ENCODE measurements at places on chromosomes 4 and X.

DNA sequence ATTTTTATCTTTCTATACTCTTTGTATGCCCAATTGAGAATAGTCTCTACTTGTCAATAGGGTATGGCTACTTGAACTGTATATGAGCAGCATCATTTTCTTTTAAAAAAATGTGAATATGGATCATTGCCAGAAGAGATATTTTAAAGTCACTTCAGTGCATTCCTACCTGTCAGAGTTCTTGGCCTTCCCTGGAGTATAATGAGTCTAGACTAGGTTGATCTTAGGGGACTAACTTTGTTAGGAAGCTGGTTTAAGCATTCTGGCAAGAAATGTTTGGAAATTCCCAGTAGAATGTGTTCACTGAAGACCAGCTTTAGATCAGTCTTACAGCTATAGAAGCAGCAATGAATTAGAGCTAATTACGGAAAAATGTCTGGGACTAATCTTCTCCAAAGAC, 178.2 kb downstream of the FAT4 start:
- DNase-seq: no peak

GRCh38 chr4:134365852-134366251, 164.3 kb upstream of the PABPC4L start:
- DNase-seq: no peak

- DNase-seq: no peak
Measured at GRCh38 chrX:116236666-116237065, 66.1 kb downstream of the AGTR2 start.

GRCh38 chr4:142161086-142161485, 524.7 kb downstream of the IL15 start:
- no peak for DNase-seq

DNA sequence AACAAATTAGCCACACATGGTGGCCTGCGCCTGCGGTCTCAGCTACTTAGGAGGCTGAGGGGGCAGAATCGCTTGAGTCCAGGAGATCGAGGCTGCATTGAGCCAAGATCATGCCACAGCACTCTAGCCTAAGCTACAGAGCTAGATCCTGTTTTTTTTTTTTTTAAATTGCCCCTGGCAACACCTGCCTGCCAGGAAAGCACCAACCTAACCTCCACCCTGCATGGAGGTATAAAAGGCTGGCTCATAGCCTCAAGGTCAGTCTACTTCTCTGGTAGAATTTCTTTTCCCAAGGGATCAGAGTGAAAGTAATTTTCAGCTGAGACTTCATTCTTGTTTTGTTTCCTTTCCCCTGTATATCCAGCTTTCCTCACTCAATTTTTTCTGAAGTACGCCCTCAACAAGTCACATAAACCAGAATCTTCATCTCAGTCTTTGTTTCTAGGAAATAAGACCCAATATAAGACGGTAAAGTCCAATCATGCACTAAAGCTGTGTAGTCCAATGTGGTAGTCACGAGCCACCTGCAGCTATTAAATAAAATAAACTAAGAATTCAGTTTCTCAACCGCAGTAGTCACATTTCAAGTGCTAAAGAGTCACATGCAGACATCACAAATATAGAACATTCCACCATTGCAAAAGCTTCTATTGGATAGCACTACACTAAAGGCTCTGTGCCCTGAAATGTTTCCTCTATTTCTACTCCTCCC, 113.3 kb downstream of the HPGD start:
- DNase-seq: no peak

GRCh38 chr4:173403051-173403450, 4.1 kb upstream of the SCRG1 start:
- no peak for DNase-seq

- DNase-seq: no peak
Measured at GRCh38 chr4:15917297-15917696, 21.2 kb downstream of the FGFBP1 start.

GRCh38 chrX:96776966-96777365, 92.3 kb downstream of the DIAPH2 start:
- DNase-seq: no peak

DNA sequence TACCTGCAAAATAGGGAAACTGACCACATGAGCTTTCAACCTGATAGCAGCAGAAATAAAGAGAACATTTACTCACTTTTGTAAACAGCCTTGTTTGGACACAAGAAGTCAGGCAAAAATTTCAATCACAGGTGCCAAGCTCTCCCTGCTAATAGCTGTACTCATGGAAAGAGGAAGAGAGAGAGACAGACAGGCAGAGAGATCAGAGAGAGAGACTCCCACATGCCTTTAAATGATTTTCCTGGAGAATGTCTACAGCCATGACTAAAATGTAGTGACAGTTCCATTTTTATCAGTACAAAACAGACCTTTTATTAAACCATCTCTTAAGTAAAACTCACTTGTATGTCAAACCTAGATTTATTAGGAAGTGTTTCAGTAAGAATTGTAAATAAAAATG, 752.9 kb downstream of the TRAM1L1 start:
- DNase-seq: no peak

GRCh38 chrX:140762061-140762460, 52.5 kb downstream of the LINC00632 start:
- DNase-seq: no peak

DNA sequence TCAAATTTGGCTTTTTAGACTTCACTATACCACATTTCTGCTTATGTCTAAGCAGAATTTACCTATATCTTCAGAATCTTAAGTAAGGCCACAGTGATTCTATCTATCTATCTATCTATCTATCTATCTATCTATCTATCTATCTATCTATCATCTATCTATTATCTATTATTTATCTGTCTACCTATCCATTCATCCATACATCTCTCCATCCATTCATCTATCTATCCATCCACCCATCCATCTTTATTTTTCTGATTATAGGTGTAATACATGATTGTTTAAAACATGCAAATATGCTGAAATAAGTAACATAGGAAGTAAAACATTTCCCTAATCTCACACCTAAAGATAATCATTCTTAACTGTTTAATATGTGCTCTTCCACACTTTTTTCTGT, 18.8 kb downstream of the ADGRG4 start:
- no peak for DNase-seq

GRCh38 chr4:84035568-84035967, 463.5 kb downstream of the NKX6-1 start:
- DNase-seq: no peak

- no peak for DNase-seq
Measured at GRCh38 chr4:135177321-135177720, 975.7 kb upstream of the PABPC4L start.

GRCh38 chr4:158025131-158025530, 147.7 kb downstream of the GASK1B start:
- no peak for DNase-seq

DNA sequence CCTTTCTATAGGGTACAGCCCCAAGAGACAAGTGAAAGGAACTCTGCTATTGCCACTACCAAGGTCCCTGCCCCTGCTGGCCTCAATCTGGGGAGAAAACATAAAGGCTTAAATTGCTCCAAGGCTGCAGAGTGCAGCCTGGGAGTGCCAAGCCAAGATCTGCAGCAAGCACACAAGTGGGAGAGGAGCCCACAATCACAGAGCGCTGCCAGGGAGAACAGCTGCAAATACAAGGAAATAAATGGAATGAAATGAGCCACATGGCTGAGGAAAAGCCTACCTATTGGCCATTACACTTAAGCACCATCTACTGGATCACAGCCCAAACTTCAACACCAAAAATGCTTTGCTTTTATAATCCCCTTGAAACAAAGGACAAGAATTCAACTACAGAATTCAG, 582.4 kb downstream of the FAM133A start:
- no peak for DNase-seq

DNA sequence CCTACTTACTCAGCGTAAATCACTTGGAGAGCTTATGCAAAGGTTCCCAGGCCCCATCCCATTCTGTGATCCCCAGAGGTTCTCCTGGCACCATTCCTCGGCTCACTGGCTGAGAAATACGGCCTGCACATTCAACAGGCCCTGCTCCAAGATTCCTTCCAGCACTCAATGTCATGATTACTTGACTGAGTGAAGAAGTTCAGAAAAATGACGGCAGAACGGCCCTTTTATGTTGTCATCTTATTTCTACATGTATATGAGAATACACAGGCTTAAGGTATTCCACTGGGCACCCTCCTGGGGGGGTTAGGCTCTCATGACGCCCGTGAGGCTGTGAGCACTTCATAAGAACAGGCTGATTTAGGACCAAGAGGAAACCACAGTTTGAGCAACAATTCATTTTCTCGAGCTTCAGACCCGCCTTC, 190.6 kb downstream of the NSUN7 start:
- no peak for DNase-seq

- no peak for DNase-seq
Measured at GRCh38 chr4:110003401-110004187, 90.9 kb downstream of the EGF start.

DNA sequence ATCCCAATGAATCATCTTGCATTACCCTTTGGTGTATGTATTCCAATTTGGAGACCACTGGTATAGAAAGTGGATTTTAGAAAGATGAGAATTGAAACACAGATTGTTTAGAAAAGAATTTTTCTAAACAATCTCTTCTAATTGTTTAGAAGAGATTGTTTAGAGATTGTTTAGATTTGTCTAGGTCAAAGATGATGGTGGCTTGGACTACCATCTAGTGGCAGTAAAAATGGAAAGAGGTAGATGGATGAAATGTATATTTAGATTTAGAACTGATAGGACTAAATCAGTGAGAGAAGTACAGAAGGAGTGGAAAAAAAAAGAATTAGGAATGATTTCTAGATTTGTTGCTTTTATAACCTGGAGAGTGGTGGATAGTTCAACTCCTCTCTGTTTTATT, 70.6 kb downstream of the ARSJ start:
- DNase-seq: no peak

DNA sequence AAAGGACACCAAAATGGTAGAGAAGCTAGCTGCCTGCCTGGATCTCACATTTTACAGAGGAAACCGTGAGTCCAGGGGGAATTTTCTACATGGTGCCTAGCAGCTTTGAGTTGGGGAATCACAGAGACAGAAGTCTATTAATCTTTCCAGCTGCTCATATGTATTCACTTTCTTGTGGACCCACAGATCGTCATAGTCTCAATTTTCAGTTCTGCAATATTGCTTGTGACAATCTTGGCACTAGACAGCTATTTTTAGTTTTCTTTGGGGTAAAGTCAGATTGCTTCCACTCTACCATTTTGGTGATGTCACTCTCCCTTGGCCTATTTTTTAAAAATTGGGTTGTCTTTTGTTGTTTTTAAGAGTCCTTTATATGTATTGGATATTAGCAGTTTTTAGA, 233.4 kb upstream of the STK26 start:
- DNase-seq: no peak

DNA sequence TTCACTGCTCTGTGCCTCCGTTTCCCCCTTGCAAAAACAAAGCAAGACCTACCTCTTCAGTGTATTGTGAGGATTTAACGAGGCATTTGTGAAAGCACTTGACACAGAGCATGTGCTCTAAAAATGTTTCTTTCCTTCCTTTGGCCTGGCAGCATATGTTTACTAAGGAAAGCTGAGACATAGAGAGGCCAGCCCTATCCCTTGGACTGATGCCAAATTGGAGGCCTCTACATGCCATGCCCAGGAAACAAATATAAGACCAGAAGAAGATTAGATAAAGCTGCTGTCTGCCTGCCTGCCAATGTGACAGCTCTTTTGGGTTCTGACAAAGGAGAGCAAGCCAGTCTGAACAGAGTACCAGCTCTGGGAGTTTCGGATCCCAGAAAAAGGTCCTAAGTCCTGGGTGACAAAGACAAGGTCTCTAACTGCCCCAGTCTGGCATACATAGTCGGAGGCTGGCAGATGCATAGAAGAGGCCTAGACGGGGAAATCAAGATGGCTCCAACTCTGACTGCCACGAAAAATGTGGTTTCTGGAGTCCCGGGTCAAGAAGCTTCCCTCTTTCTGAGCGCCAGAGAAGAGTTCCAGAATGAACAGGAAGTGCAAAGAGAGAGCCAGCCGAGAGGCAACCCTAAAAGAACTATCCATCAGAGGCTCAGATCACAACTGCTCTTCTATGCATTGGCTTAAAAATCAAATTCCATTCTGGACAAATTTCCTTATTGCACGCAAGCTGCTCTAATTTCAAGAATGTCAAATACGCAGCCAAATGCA, 25.8 kb downstream of the OTUD6A start:
- no peak for DNase-seq

GRCh38 chr4:41060352-41061334, 153.7 kb downstream of the APBB2 start:
- no peak for DNase-seq

DNA sequence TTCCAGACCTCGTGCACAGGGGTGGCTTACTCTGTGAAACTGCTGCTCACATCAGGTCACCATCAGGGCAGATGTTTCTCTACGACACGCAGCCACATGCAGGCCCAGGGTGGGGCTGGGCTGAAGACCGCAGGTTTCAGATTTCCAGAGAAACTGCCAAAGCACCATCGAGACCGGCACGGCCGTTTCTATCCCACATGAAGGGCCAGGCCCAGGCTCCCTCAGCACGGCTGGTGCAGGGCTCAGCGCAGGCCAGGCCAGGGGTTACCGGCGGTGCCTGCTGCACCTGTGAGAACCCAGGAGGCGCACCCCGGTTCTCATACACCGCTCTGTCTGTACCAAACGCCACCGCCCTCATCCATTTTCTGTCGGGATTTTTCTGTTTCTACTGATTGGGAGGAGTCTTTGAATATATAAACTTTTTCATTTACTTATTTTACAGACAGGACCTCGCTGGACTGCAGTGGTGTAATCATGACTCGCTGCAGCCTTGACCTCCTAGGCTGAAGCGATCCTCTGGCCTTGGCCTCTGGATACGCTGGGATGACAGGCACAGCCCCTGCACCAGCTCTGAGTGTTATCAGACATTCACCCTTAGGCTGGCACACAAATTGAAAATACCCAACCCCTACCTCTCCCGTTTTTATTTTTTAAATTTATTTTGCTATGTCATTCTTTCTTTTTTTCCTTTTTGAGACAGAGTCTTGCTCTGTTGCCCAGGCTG, 17.1 kb downstream of the CTBP1 start:
- no peak for DNase-seq

GRCh38 chr4:86876894-86877685, 15.1 kb downstream of the C4orf36 start:
- no peak for DNase-seq

- no peak for DNase-seq
Measured at GRCh38 chrX:123814343-123814742, 45.5 kb upstream of the XIAP start.

- DNase-seq: no peak
Measured at GRCh38 chr4:6562931-6563901, 11.8 kb upstream of the MAN2B2 start.

- no peak for DNase-seq
Measured at GRCh38 chr4:155694100-155694785, 27.6 kb downstream of the GUCY1A1 start.

GRCh38 chr4:70619778-70620177, 8.8 kb upstream of the ENAM start:
- DNase-seq: no peak

DNA sequence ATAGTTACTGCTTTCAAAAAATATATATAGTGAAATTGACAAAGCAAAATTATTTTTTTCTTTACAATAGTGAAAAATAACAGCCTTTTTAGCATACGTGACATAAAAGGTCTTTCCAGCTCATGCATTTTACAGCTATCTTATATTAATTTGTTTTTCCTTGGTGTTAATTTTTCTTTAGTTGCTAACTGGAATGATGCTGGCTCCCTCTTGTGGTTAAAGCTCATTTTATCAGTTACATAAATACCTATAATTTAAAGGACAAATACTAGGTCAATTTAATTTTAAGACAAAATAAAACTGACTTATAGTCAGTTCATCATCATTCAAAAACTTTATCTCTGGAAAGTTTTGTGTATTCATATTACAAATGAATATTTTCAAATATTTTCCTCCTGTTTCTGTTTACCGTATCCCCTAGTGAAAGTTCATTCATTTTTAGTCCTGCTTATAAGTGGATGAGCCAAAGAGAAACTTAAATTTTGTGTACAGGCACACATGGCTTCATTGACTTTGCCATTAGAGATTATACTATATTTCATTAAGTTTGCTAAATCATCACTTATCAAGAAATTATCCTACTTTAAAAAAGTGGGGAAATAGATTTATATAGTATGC, 9.9 kb upstream of the ANAPC4 start:
- DNase-seq: peak; percentile 21

Data from NCI-H187 treated with DMSO at 0.1 percent for 48 hours (cell line).